Stimulated activated CD8-positive, alpha-beta memory T cell treated with anti-CD3 and anti-CD28 coated beads, Interleukin-2, amount 100 ng/mL, for 1 hour (primary cell): ENCODE measurements at places on chromosomes 5 and 9.

DNA sequence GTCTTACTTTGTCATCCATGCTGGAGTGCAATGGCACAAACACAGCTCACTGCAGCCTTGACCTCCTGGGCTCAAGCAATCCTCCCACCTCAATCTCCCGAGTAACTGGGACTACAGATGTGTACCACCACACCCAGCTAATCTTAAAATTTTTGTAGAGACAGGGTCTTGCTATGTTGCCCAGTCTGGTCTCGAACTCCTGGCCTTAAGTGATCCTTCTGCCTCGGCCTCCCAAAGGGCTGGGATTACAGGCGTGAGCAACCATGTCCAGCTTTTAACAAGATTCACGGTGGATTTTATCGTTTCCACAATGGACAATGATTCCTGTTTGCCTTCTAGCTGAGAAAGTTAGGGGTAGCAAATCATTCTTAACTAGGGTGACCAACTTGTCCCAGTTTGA is 165.9 kb downstream of the ZNF608 start:
- DNase-seq: no peak

DNA sequence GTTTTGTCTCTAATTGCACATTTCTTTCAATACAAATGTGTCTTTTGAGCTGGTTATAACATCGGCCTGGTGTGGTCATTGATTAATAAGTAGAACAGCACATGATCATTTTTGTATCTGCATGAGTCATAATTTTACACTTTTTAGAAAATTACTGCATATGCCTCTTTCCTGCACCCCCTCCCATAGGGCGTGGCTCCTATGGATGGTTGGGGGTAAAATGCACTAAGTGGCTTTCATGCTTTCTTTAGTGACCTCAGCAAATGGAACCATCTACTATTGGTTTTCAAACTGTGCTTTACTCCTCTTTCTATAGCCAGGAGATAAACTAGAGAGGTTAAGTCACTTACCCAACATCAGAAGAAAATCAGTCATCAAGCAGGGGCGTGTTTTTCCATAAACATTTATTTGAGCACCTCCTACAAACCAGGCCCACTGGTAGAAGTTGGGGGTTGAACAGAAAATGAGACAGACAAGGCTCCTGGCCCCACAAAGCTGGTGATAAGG is 3.8 kb downstream of the ANXA6 start:
- DNase-seq: no peak

DNA sequence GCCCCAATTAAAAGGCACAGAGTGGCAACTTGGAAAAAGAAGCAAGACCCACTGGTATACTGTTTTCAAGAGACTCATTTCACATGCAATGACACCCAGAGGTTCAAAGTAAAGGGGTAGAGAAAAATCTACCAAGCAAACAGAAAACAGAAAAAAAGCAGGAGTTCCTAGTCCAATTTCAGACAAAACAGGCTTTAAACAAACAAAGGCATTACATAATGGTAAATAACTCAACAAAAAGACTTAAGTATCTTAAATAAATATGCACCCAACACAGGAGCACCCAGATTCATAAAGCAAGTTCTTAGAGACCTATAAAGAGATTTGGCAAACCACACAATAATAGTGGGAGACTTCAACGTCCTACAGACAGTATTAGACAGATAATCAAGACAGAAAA is 215.8 kb downstream of the SLCO4C1 start:
- no peak for DNase-seq

DNA sequence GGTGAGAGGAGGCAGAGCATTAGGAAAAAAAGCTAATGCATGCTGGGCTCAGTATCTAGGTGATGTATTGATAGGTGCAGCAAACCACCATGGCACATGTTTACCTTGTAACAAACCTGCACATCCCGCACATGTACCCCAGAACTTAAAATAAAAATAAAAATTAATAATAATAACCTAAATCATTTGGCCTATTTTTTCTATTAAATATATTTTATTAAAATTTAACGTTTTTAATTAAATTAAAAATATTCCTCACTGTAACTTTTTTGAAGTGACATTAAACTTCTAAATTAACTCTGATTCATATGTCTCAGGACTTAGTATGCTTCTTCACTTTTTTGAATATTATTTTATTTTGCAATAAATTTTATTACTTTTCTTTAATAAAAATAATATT is 83.7 kb upstream of the PARP8 start:
- DNase-seq: no peak

DNA sequence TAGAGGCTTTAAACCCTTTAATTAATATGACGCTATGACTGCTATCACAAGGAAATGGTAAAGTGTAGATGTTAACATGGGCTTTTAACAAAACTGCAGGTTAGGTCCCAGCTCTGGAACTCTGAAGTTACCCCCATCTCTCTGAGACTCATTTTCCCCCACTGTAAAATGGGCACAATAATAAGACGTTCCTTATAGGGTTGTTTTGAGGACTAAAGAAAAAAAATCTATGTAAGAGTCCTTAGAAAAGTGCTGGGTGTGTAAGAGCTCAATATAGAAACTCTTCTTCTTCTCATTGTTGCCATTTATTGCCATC is 45.8 kb upstream of the STK32A start:
- no peak for DNase-seq

GRCh38 chr9:116466271-116467235 is 220.6 kb upstream of the TRIM32 start:
- no peak for DNase-seq

DNA sequence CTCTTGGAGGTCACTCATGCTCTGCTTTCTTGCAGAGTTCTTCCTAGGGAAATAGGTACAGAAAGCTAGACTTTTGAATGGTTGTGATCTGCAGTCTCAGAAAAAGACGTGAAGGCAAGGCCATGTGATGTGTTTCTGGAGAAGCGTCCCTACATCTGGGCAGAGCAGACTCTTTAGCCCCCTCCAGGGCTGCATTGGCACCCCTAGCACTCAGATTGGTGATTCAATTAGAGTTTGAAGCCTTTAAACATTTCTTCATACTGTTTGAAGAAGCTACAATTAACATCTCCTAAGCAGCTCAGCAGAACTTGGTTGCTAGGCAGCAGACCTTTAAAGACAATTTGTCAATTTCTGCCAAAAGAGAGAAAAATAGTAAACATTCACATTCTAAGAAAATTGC is 21.6 kb downstream of the JADE2 start:
- DNase-seq: no peak

GRCh38 chr5:55219770-55220169 is 7.3 kb downstream of the MCIDAS start:
- no peak for DNase-seq

GRCh38 chr5:50445296-50445949 is 4.3 kb upstream of the EMB start:
- no peak for DNase-seq

GRCh38 chr9:4738866-4739586 is 2.0 kb downstream of the AK3 start:
- no peak for DNase-seq

DNA sequence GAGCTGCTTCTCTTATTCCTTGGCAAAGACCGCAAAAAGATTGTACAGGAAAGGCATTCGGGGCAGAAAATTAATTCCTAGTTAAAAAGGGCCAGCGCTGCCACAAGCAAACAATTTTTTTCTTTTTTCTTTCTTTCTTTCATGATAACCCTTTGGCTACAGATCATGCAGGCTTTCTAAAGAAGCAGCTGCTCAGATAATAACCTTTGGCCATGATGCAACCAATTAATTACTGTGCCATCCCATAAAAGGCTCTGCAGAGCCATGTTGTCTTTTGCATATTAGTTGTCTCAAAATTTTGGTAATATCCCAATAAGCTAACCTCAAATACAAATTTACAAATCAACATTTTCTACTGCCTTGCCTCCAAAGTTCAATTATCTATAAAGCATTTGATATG is 758.4 kb upstream of the SEMA6A start:
- DNase-seq: no peak

DNA sequence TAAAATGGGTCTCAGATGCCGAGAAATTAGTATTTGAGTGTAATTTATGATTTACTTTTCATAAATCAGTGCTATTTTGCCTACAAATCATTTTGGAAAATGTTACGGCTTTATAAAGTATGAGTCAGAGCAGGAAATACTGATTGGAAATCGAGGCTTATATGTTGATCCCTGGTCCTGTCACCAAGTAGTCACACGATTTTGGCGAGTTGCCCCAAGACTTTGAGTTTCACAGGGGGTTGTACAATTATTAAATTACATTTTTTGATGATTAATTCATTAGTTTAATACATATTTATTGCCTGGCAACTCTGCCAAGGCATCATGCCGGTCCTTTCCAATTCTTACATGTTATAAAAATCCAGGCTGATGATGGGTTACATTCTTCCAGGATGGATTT is 443.9 kb upstream of the KLF4 start:
- no peak for DNase-seq

DNA sequence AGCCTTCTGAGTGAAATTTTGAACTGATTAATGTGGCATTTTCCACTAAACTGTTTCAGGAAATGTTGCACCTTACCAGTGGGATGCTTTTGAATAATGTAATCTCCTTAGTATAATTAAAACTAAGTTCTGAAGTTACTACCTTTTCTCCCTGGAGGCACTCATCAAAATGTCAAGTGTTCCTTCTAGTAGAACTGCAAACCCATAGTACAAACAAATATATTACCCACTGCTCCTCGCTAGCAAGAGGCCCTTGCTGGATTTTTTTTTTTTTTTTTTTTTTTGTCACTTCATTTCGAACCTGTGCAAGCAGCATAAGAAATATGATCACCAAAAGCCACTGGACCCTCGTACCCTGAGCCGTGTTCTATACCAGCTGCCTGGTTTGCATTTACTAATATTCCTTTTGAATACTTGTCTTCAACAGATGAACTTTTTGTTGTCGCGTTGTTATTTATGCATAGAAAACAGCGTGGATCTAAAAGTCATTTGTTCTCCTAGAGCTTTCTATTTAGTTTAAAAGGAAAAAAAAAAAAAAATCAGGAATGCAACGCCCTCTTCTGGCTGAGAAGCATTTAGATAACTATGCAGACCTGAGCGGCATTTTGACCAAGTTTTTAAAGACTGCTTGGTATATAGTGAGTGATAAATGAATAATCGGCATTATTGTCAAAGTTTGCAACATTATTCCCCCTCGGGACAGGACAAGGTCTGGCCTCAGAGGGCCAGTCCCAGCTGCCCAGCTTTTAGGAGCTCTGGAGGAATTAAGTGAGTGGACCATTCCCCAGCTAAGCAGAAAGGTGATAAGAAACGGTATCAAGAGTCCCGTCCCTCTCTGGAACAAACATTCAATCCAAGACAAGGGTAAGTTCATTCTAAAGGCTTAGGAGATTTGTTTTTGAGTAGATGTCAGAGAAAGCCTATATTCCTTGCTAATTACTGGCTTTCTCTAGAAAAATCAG is 162.5 kb upstream of the KIF2A start:
- no peak for DNase-seq

DNA sequence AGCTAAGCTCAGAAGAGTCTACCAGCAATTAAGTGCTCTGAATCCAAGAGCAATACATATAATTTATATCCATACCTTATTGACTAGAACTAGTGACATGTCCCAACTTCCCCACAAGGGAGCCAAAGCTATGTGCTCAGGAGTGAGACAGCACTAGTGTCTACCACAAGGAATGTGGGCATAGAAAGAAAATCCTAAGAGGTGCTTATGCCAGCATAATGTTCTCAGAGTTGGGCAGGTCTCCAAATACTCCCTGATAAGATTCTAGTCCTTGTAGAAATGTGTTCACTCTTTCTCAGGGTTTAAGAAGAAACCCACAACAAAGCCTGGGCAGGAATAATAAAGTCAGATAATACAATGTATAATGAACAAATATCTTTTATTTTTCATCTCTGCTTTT is 275.1 kb downstream of the BRINP1 start:
- DNase-seq: no peak

DNA sequence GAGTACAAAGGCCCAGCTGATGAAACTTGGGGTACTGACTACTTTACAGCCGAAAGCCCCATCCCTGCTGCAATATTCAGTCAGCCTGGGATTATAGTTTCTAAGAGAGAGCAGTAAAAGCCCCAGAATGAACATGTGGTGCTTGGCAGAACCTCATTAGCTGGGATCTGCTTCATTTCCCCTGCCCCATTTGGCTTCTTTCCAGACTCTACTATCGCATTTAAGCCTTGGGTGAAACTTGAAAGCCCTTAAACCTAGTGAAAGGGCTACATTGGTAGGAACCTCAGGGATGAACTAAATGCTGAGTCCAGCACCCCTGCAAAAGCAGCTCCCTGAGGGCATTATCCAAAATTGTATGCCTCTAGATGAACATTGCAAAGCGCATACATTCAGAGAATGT is 631.1 kb downstream of the ACTL7B start:
- no peak for DNase-seq

GRCh38 chr9:90860826-90861225 is 59.2 kb downstream of the SYK start:
- DNase-seq: no peak
